NCI-H460 (cell line): ENCODE measurements at places on chromosomes 5 and 9. TPM values are rescaled to one million over a fixed set of nuclear protein-coding genes. Genes with fewer than 3 reads are reported as not detected.

The NR2F1-AS1 gene
- total RNA-seq, result 17.0 and 17.7 TPM in 2 replicates

The COL23A1 gene
- 0.06 TPM in 1 of 2 replicates, not detected in the other for total RNA-seq

The LRRC70 gene
- 0.54 and 0.75 TPM in 2 replicates for total RNA-seq

The DROSHA gene
- total RNA-seq, result 36.0 and 39.0 TPM in 2 replicates

The SAXO1 gene
- not detected in 2 replicates for total RNA-seq

The SARDH gene
- total RNA-seq, result 0.07 TPM in 1 of 2 replicates, not detected in the other

The TYRP1 gene
- 0.38 TPM in 1 of 2 replicates, not detected in the other for total RNA-seq

The GLRA1 gene
- not detected in 2 replicates for total RNA-seq
